Omental fat pad (tissue), 4 donors: ENCODE measurements at places on chromosomes 11 and 22. TPM values are rescaled to one million over a fixed set of nuclear protein-coding genes. Genes with fewer than 3 reads are reported as not detected.

DNA sequence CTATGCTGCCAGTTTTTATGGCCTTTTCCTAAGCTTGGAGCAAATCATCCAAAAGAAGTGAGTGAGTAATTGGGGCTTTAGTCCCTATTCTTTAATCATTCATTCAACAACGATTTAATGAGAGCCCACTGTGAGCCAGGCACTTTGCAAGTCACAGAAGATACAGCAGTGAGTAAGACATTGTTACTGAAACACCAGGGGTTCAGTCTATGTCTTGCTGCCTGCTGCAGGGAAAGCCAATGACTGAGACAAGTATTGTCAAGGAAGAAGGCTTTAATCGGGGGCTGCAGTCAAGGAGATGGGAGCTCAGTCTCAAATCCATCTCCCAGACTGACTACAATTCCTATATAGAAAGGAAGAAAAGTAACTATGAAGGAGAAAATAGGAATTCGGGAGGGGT is 228.3 kb downstream of the FAM181B start:
- DNase-seq: no peak

DNA sequence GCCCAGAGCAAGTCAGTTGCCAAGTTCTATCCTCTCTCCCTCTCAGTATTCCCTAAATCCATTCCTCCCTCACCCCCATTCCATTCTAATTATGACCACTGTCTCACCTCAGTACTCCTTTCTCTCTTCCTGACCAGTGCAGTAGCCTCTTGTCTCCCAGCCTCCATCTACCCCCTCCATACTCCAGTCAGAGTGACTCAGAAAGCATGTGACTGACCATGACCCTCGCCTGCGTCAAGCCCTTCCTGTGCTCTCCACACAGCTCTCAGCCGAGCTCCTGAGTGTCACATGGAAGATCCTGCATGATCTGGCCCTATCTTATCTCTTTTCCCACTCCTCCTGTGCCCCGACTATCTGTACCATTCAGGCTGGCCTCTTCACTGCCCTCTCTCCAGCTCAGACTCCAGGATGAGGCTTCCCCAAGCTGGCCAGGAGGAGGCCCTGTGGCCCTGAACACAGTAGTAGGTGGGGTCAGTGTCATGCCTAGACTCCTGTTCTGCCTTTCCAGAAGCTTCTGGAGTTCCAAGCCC is 42.6 kb downstream of the NEU3 start:
- no peak for DNase-seq

DNA sequence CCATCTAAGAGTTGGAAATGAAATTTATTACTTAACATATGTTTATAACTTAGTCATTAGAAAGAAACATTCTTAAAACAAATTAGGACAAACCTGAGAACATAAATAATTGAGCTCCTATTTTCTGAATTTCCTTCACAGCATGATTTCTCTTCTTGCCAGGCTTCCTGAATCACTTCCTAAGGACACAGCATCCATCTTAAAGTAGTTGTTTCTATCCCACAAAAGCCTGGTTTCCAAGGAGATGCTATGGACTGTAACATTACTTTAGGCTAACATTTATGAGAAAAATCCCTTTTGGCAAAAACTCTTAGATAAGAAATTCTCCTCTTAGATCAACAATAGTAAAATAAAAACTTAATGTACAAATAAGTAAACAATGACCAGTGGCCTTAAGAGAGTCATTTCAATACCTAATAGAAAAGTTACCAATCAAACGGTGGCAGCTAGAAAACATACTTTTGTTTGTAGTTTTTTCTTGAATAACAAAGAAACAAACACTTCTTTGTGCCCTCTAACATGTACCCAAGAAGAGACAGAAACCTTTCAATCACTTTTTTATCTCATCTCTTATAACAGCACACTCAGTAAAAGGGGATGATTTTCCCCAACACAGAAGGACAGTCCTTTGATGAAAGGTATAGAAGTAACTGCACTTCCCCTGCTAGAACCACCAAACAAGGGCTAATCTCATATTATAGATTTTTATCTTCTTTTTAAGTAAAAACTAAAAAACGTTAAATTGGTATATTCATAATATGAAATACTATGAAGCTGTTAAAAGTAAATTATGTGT is 74.5 kb downstream of the TTC28 start:
- no peak for DNase-seq

MMP8 gene
- total RNA-seq: 3.2 TPM

GRCh38 chr22:33803371-33804282 is 116.6 kb downstream of the LARGE1 start:
- DNase-seq: no peak

- DNase-seq: no peak
These were observed 5.3 kb upstream of the ABCC8 start for GRCh38 chr11:17481905-17482304.

GRCh38 chr22:24834845-24835570 is 29.0 kb downstream of the SGSM1 start:
- no peak for DNase-seq
